Fibroblast of lung (primary cell): ENCODE measurements at places on chromosomes 2 and 18.

DNA sequence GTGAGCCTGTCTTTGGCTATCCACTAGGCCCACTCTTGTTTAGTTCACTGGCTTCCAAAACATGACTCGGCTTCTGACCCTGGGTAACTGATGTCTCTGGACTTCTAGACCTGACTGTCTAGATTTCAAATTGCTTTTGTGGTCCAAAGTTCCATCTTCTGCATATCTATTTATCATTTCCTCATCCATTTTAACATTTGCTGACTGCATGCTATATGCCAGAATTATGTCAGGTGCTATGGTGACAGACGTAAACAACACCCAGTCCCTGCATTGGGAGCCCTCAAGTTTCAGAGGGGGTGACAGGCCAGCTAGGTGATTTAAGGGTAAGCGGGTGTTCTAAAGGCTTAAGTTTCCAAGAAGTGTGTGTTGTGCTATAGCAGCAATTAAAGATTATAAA lies 140.9 kb downstream of the PIEZO2 start:
- no peak for DNase-seq

- DNase-seq = no peak
These were observed 28.1 kb downstream of the SGPP2 start for GRCh38 chr2:222452422-222452950.

- DNase-seq = peak; percentile 39
These were observed 133.5 kb upstream of the SLC14A2 start for GRCh38 chr18:45481821-45482220.

- DNase-seq = no peak
These were observed 1.4 kb downstream of the FARP2 start for GRCh38 chr2:241357531-241357930.
